Muscle of back (tissue), 13 donors: ENCODE measurements at places on chromosomes 7 and 10.
A peak's percentile ranks its signal among the peaks of the same experiment; 100 is the strongest.

DNA sequence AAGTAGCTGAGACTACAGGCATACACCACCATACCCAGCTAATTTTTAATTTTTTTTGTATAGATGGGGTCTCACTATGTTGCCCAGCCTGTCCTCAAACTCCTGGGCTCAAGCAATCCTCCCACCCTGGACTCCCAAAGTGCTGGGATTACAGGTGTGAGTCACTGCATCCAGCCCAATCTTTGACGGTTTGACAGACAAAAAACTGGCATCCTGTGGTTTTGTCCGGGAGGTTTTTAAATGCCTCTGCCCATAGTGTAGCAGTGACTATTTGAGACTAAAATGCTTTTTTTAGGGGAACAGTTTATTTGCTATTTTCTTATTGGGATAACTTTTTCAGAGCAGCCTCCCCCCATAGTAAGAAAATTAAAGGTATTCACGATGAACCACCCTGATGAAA is 523.7 kb upstream of the GALNT17 start:
- DNase-seq, result no peak

GRCh38 chr7:158973440-158973839 is 117.1 kb downstream of the DYNC2I1 start:
- no peak for DNase-seq

DNA sequence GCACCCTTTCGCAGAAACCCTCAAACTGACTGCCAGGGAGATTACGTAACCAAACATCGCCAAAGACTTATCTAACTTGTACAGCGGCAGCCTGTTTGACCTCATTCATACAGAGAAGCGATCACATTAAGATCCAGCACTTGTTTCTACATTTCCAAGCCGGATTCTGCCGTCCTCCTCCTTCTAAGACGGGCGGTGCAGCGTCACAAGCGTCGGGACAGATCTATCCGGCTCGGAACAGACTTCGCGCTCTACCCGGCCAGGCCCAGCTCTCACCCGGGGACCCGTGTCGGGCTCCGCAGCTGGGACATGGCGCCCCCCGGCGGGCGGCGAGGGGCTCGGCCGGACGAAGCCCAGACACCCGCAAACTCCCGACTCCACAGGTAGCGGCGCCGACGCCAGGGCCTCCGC is 373 bp downstream of the H2AZ2 start:
- DNase-seq, result peak; percentile 97

DNA sequence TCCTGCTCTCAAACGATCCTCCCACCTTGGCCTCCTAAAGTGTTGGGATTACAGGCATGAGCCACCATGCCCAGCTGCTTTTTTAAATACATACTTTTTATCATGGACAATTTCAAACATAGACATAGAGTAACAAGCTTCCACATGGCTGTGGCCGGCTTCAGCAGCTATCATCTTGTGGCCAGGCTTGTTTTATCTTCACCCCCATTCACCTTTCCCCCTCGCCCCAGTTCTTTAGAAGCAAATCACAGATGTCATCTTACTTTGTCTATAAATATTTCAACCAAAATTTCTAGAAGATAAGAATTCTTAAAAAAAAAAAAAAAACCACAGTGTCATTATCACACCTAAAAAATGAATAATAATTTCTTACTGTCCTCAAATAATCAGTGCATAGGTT is 5.9 kb downstream of the FOXK1 start:
- no peak for DNase-seq

GRCh38 chr10:90213346-90213745 is 512.0 kb downstream of the KIF20B start:
- no peak for DNase-seq

DNA sequence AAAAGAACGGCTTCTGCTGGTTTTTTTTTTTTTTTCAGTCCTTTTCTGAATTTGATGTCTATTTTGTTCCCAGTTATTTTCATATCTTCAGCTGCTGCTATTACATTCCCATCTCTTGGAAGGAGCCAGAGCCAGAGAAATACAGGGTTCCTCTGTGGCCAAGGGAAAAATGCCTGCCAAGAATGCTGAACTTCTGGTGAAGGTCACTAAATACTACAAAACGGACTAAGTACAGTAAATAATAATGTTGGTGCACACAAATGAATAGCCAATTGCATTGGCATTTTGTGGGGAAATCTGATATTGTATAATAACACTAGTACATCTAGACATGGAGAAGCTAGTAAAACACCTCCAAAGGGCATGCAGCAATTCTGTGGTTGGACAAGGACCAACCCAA is 56.3 kb upstream of the ZEB1 start:
- DNase-seq, result peak; percentile 92

GRCh38 chr7:44320794-44321371 is 4.5 kb downstream of the CAMK2B start:
- DNase-seq, result no peak

DNA sequence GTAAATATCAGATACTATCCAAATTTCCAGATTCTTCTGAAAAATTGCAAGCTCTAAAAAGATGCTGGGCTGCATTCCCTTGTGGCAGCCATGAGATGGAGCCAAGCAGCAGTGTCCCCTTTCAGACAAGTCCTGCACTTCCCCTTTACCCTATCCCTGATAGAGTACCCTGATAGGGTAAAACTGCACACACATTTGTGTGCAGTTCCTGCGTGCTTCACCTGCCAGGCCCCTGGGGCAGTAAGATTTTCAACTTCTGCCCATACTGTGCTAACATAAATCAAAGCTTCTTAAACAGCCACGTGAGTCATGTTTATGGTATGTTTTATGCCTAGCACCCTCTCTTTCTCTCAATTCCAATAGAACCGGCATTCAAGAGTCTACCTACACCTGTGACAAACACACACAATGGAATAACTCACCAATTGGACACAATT is 52.2 kb downstream of the IFIT5 start:
- DNase-seq, result peak; percentile 35

GRCh38 chr10:62893036-62893435 is 76.9 kb upstream of the EGR2 start:
- no peak for DNase-seq
